ENCODE measurements at places on chromosomes 6 and 20.

- no peak for DNase-seq
These were observed 37.5 kb upstream of the EPM2A start for GRCh38 chr6:145772846-145773245.

- no peak for DNase-seq
These were observed 35.8 kb upstream of the SHLD1 start for GRCh38 chr20:5714261-5715041.

- no peak for DNase-seq
These were observed 33.0 kb downstream of the SNHG17 start for GRCh38 chr20:38402089-38402488.

- DNase-seq, result no peak
These were observed 82.7 kb downstream of the CFAP61 start for GRCh38 chr20:20134941-20135575.

All from MG63 (cell line).